NCI-H524 (cell line): ENCODE measurements at places on chromosomes 2 and 18.

GRCh38 chr2:65329525-65329924 is 101.9 kb downstream of the ACTR2 start:
- DNase-seq = peak; percentile 95

DNA sequence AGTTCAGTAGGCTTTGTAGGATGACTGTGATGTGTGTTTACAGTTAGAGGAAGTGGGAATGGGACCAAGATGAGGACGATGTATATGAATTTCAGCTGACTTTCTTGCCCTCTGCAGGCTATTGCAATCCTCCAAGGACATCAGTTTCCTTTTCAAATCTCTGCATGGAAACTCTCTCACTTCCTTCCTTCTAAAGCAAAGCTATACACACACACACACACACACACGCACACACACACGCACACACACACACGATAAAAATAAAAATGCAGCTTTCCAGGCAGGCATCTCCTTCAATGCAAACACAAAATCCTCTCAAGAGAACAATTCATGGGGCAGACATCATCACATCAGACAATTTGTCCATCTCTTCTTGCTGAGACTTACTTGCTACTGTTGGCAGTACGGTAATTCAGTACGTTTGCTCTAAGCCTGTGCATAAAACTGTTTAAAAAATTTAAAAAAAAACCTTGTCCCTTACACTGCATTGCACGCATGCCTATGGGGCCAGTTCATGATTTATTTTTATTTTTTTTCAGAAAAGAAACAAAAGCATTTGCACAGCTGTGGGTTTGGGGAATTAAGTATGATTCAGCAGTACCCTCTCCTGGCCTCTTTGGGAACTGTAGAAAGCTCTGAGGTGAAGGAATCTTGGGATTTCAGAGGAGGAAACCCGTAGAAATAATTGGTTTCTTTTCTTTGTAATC is 27.1 kb upstream of the ICOS start:
- DNase-seq = peak; percentile 29

- peak; percentile 57 for DNase-seq
Measured at GRCh38 chr2:165989851-165990250, 36.3 kb upstream of the TTC21B start.

DNA sequence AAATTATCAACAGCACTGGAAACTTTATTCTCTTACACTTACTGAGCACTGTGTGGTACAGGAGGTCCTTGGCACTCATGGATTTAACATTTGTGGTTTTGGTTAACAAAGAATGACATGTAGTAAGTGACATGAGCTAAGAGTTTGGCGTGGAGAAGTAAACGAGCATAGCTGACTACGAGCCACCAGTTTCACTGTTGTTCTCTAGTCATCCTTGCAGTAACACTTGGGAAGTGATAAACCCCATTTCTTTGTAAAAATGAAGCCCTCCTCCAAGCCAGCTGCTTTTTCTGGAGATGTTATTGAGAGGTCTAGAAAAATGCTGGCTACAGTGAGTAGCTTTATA is 32.7 kb downstream of the QPCT start:
- DNase-seq = no peak

GRCh38 chr18:9835113-9835755 is 50.5 kb upstream of the TXNDC2 start:
- DNase-seq = peak; percentile 94

DNA sequence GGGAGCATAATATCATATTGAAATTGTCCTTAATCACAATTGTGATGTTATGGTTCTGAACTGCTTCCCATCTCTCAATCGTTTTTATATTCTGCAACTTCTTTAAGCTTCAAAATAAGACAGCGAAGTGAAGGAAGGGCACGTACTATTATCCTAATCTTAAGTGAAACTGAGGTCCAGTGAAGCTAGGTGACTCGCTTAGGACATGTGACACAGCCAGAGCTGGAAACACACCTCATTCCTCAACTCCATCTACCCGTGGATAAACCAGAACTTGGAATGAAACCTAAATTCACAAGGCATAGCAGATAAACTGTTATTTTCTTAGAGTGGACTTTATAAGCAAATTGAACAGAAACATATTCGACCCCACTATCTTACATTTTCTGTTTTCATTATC is 191.2 kb upstream of the PXDN start:
- no peak for DNase-seq

- DNase-seq = no peak
Measured at GRCh38 chr2:225559072-225559415, 159.5 kb downstream of the NYAP2 start.

GRCh38 chr2:22213237-22213636 is 1089.5 kb downstream of the TDRD15 start:
- no peak for DNase-seq

- no peak for DNase-seq
Measured at GRCh38 chr2:96413323-96413722, 77.8 kb downstream of the NCAPH start.

DNA sequence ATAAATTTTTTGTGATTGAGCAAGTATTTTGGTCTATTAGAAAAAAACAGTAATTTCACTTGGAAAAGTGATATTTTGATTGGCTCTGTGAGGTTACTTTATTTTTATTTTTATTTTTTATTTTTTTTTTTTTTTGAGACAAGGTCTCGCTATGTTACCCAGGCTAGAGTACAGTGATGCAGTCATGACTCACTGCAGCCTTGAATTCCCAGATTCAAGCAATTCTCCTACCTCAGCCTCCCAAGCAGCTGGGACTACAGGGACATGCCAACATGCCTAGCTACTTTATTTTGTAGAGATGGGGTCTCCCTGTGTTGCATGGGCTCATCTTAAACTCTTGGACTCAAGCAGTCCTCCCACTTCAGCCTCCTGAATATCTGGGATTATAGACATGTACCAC is 60.9 kb upstream of the MGAT5 start:
- DNase-seq = no peak

DNA sequence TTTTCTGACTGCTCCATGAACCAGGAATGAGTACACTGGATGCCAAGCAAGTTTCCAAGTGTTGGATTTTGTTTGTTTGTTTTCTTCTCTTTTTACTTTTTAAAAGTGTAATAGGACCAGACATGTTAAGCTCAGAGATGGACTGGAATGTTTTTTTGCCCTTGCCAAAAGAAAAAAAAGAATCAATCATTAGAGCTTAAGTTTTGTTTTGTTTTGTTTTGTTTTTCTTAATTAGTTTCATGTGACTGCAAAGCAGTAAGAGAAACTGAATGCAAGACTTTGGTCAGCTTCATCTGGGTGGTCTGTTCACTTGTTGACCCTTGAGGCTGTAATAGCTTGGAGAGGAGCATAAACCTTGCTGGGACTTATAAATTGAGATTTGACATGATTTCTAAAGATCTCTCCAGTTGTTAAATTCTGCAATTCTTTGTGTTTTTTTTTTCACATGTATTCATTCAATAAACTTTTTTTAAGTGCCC is 42.4 kb upstream of the SLC1A4 start:
- no peak for DNase-seq

GRCh38 chr2:99695130-99695943 is 205.5 kb upstream of the REV1 start:
- no peak for DNase-seq

- DNase-seq = no peak
Measured at GRCh38 chr2:80061881-80062280, 242.7 kb downstream of the LRRTM1 start.

DNA sequence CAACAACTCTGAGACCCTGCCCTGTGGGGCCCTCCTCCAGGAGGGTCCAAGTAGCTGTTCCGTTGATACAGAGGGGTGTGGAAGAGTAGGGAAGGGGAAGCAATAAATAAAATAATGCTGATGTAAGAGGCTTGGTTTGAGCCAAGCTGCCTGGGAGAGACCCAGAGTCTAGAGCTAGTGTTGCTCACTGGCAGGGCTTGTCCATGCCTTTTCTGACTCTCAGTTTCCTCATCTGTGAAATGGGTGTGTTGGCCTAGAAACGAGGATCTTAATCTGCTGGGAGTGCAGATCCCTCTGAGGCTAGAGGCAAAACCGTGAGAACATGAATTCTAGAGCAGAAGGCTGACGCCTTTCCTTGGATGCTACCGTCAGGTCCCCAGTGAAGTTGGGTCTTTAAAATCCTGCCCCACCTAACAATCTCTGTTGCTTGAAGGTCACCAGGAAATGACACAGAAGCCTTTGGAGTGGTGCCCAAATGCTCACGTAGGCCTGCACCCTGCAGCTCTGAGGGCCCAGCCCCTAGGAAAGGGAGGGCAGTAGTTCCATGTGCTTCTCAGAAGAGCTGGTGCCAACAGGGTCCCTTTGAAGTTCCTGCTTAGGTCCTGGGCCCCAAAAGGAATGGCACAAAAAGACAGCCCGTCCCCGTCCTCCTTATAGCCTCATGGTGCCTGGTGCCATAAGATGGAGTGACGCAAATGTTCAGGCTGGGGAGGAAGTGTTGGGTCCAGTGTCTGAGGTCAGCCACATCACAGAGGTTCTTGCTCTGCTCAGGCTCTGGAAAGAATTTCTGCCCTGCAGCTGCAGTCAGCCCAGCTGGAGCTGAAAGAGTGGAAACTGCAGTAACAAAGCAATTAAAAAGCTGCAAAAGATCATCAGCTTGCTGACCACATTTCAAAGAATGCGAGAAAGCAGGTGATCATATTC is 73.2 kb upstream of the SMAD2 start:
- DNase-seq = no peak

DNA sequence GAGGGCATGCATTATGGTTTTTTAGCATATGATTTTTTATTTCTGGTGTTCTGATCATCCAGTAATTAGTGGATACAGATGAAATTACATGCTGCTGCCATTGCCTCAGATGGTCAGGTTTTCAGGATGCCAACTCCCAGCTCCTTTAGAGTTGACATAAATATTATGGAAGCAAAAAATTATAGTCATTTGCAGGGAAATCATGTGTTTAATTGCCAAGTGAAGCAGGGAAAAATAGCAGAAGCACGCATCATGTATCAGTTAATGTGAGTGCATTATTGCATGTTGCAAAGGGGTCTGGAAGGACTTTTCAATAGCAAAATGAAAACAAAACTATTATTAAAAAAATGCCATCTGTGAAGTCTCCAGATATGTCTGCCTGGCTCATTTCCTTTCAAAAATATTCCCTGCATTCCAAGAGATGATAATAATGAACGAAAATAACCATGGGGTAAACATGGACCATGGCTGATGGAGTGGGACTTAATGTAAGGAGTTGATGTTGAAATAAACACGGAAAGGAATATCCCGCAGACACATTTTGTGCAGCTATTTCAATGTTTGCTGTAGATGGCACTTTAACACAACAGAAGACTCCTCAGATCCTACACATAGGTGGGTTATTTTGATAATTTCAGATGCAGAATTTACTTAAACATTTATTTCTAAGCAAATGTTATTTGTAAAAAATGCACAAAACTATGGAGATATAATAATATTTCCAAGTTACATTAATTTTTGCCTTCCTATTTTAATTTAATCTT is 87.7 kb upstream of the DYNAP start:
- DNase-seq = no peak

- no peak for DNase-seq
Measured at GRCh38 chr2:28287256-28287915, 105.3 kb upstream of the FOSL2 start.

GRCh38 chr2:179558010-179558934 is 293.6 kb upstream of the SESTD1 start:
- DNase-seq = no peak

GRCh38 chr2:9768388-9768787 is 74.9 kb upstream of the TAF1B start:
- DNase-seq = peak; percentile 91

GRCh38 chr2:230758566-230759480 is 46.2 kb downstream of the CAB39 start:
- no peak for DNase-seq

DNA sequence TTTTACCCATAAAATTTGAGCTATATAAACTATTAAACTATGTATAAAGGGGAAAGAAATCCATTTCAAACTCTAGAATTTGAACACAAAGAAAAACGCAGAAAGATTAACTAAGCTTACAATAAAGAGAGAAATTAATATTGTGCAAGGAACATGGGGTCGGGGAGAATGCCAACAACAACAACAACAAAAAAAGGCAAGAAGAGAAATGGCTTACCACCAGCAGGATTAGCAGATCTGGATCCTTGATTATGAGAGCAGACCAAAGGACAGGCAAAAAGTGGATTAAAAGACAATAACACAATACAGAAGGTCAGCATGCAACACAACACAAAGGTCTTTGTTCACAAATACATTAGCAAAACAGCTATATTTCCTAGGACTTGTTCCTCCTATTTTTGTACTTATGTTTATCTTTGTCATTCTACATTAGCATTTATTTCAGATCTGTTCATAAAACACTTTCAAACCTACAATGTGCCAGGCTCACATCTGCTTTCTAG is 103.4 kb upstream of the RNU4ATAC start:
- no peak for DNase-seq

GRCh38 chr2:174014011-174014698 is 49.0 kb upstream of the SP3 start:
- no peak for DNase-seq

GRCh38 chr2:47798631-47799030 is 15.7 kb downstream of the MSH6 start:
- DNase-seq = no peak
